ENCODE measurements at places on chromosomes 6 and 20.

- no peak for DNase-seq
Measured at GRCh38 chr6:16097382-16098171, 31.3 kb upstream of the MYLIP start.

DNA sequence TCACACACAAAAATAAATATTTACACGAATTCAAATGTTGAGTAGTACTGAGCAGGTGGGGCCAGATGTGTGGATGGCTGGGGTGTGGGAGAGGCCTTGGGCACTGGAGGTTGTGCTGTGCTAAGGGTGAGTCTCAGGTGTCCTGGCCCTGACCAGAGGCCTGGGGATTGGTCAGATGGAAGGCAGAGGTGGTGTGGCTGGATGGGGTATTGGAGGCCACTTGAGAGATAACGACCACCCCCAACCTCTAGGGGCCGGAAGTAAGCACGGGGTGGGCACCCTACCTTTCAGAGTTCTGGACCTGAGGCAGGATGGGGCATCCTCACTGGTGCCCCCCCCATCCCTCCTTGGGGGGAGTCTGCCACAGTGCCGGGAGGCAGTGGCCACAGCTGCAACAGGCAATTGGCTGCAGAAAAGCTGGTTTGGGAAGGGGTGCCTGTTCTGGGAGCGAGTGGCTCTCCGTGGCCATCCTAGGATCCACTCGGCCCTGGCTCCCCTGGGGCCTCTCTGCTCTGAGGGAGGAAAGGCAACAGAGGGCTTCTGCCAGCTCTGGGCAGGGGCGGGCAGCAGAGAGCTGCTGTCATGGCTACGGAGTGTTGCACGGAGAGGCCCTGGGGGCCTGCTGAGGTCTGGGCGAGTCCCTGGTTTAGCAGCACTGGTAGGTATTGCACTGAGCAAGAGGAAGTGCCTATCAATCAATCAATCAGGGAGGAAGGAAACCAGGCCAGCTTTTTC, 87.6 kb downstream of the ASXL1 start:
- no peak for DNase-seq

- DNase-seq: no peak
Measured at GRCh38 chr6:14638435-14638905, 520.9 kb downstream of the CD83 start.

DNA sequence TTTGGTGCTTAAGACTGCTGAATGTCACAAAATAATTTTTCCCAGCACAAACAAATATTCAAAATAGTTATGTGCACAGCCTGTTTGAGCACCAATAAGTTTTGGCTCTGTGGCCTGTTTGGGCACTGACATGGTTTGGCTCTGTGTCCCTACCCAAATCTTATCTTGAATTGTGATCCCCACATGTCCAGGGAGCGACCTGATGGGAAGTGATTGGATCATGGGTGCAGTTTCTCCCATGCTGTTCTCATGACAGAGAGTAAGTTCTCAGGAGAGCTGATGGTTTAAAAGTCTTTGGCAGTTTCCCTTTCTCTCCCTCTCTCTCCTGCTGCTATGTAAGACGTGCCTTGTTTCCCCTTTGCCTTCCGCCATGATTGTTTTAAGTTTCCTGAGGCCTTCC, 146.0 kb upstream of the ESR1 start:
- DNase-seq: no peak

- no peak for DNase-seq
Measured at GRCh38 chr20:6746901-6747609, 20.4 kb upstream of the BMP2 start.

DNA sequence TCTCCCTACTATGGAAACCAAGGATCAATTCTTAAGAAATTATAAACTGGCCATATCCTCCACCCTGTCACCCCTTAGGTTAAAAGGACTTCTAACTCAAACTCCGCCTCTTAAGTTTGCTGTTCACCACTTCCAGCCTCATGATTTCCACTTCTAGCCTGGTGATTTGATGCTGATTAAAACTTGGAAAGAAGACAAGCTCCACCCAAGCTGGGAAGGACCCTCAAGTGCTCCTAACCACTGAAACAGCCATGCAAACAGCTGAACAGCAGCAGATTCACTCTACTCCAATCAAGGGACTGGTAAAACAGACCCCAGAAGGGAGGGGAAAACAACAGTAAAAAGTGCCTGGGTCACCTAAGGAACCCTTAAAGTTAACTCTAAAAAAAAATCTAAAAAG, 10.3 kb downstream of the LCA5 start:
- no peak for DNase-seq

DNA sequence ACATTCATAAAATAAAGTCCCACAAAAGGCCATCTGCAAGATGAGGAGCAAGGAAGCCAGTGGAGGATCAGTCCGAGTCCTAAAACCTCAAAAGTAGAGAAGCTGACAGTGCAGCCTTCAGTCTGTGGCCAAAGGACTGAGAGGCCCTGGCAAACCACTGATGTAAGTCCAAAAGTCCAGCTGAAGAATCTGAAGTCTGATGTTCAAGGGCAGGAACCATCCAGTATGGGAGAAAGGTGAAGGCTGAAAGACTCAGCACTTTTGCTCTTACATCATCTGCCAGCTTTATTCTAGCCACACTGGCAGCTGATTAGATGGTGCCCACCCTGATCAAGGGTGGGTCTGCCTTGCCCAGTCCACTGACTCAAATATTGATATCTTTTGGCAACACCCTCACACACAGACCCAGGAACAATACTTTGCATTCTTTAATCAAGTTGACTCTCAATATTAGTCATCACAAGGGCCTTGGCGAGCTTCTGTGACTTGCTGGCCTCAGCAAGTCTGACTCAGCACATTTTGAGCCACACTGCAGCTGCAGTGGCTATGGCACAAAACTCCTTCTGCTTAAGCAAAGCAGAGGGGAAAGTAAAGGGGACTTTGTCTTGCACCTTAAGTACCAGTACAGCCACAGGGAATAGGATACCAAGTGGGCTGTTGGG, 1370.3 kb upstream of the CITED2 start:
- no peak for DNase-seq

- DNase-seq: no peak
Measured at GRCh38 chr20:5328268-5328667, 11.5 kb upstream of the PROKR2 start.

DNA sequence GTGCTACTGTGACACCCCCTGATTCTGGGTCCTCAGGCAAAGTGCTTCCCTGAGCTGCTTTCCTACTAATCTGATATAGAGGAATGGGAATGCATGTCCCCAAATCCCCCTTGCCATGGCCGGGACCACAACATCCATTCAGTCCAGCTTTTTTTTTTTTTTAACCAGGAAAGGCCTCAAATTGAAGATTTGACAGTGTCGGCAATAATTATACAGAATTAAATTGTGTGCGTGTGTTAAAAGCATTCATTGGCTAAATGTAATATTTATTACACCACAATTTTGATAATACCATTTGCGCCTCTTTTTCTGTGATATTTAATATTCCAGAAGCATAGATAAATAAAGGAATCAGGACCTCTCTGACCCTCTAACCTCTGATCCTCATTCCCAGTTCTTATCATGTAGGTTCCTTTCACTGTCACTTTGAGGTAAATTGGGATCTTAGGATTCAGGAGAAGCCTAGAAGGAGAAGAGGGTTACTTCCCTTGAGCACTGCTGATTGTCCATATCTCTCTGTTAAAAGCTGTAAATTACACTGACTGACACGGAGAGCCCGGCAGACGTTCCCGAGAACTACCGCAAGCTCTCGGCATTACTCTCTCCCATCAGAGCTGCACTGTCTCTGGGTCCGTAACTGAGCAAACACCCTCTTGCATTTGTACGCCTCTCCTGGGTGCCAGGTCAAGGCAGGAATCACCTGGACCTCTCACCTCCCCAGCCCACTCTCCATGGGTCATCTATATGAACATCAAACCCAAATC, 29.4 kb upstream of the MAFB start:
- no peak for DNase-seq

GRCh38 chr20:52889225-52889624, 82.9 kb upstream of the TSHZ2 start:
- no peak for DNase-seq

DNA sequence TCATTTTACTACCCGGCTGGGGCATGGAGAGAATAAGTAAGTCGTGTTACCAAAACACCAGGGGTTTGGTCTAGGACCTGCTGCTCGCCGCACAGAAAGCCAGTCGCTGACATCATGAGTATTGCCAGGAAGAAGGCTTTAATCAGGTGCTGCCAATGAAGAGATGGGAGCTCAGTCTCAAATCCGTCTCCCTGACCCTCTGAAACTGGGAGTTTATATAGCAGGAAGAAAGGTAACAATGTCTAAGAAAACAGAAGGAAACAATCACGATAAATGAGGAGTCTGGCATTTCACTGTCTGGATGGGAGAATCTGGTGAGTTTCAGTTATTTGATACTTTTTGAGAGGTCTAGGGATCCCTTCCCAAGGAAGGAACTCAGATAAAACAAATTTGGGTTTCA, 437.9 kb upstream of the JARID2 start:
- DNase-seq: no peak

DNA sequence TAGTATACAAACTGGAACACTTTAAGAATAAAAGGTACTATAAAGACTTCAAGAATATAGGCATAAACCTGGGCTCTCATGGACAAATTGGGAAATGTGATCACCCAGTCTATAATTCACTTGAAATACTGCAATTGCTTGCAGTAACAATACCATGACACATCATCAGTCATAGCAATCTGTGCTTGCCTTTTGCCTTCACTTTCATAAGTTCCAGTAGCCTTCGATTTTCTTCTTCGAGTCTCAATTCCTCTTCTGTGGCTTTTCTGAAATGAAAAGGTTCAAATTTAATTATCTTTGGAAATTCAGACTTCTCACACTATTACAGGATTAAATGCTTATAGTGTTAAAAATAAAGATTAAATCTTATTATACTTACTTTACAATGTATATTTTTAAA, 96.3 kb upstream of the ZBTB24 start:
- DNase-seq: no peak

DNA sequence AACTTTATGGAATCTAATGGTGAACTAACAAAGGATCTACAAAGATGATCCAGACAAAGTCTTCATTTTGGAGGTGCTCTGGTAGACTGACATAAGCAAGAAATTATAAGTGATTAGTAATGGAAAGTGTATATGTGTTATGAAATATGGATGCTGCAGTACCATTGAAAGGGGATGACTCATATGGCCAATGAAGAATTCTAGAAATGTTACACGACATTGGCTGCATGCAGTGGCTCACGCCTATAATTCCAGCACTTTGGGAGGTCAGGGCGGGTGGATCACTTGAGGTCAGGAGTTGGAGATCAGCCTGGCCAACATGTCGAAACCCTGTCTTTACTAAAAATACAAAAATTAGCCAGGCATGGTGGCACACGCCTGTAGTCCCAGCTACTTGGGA, 23.5 kb downstream of the CFAP206 start:
- DNase-seq: no peak

- no peak for DNase-seq
Measured at GRCh38 chr6:150710236-150710635, 110.6 kb downstream of the PLEKHG1 start.

- no peak for DNase-seq
Measured at GRCh38 chr6:22471132-22471690, 98.2 kb upstream of the HDGFL1 start.

GRCh38 chr6:160138839-160139419, 17.3 kb downstream of the SLC22A1 start:
- no peak for DNase-seq

DNA sequence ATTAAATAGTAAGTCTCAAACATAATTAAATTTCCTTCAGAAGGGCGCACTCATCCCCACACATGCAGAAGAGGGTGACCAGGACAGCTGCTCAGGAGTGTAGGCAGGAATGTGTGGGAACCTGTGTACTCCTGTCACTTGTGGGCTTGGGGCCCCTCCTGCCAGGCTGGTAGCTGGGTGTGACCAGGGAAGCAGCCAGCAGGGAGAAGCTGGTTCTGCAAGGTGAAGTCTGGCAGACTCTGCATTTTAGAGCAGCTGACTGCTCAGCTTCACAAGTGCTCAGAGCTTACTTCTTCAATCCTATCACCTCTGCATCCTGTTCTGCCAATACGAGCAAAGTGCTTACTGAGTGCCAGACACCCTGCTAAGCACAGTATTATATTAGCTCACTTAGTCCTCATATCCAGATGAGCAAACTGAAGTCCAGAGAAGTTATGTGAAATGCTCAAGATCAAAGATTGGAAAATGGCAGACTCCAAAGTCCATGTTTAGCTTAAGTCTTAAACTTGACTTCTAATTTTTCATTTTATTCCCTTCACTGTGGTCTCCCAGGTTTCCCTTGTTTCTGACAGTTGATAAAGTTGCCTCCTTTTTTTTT, 27.9 kb downstream of the ELMO2 start:
- no peak for DNase-seq

- DNase-seq: no peak
Measured at GRCh38 chr20:51412333-51412871, 130.1 kb downstream of the NFATC2 start.

- DNase-seq: no peak
Measured at GRCh38 chr6:56096541-56096940, 150.8 kb downstream of the COL21A1 start.

- no peak for DNase-seq
Measured at GRCh38 chr6:67680297-67680932, 954.7 kb upstream of the ADGRB3 start.

DNA sequence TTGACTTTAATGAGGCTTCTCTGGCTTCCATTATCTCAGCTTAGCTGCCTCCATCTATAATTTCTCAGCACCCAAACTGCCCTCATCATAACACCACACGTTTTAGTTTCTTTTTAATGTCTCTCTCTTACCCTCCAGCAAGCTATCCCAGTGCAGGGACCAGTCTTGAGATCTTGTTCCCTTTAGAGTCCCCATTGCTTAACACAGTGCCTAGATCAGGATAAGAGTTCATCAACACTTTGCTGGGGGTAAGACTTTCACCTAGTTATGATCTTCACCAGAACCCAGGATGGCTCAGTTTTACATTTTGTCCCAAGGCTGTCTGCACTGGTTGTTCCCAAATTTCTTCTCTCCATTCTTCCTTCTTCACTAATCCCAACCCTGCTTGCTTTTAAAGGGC, 126.1 kb downstream of the OR2B2 start:
- DNase-seq: no peak

DNA sequence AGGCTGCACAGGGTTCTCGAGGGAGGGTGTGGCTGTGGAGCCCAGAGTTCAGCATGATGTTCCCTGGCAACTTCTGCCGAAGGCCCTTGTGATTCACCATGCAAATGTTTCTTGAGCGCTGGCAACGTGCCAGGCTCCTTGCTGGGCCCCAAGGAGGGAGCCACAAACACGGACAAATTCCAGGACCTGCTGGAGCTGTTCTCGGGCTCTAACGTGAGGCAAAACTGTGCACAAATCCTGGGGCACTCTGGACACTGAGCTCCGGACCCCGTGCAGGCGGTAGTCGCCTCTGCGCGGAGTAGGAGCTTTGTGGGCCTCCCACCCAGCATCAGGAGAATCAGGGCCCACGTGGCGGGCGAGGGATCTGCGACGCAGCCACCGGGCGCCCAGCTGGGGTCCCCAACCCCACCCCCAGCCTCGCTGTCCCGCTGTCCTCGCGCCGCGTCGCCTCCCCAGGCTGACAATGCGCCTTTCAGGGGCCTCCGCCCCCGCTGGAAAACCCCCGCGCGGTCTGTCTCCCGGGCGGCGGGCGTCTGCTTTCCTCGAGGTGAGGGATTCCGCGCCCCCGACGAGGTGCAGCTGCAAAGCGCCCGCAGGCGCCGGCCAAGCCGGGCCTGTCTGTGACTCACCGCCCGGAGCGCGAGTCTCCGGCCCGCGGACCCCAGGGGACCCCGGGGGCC, 31.7 kb upstream of the SCUBE3 start:
- DNase-seq: no peak

- DNase-seq: no peak
Measured at GRCh38 chr6:38187811-38188590, 368.5 kb downstream of the ZFAND3 start.

GRCh38 chr20:48283470-48284110, 498.3 kb upstream of the SULF2 start:
- no peak for DNase-seq
